ENCODE measurements at places on chromosomes 1 and 21. TPM values are rescaled to one million over a fixed set of nuclear protein-coding genes. Genes with fewer than 3 reads are reported as not detected.

DNA sequence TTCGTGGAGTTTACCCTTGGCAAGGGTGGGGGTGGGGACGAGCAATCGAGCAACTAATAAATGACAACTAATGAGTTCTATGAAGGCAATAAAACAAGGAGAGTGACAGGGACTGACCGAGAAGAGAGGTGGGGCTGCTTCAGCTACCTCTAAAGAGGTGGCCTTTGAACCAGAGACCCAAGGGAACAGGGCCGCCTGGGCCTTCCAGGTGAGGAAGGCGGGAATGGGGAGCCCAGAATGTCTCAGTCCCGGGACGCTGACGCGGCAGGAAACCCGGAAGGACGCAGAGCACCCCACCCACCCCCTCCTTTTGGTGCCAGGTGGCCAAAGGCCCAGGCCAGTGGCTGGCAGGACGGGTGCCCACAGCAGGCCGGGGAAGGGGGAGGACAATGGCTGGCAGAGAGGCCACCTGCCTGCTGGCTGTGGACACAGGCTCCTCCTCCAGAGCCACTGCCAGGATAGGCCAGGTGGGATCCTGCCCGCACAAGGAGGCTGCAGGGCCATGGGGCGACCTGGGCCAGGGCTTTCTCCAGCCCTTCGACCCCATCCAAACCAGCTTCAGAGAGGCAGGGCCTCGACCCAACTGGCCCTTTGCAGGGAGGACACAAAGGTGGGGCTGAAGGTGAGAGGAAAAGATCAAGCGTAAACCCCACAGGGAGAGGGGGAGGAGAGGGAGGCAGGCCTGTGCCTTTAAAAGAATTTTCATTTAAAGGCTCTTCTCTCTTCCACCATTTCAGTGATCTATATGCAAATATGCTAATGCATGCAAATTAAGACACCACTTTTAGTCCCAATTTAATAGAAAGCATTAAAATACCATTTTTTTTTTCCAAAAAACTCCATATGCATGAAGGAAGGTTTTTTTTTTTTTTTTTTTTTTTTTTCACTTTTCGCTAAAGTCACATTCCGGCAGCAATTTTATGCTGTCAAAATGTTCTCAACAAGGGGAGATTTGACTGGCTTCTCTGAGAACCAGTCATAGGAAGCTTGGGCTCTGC is 58.1 kb downstream of the CASZ1 start:
- peak; percentile 86 for DNase-seq

DNA sequence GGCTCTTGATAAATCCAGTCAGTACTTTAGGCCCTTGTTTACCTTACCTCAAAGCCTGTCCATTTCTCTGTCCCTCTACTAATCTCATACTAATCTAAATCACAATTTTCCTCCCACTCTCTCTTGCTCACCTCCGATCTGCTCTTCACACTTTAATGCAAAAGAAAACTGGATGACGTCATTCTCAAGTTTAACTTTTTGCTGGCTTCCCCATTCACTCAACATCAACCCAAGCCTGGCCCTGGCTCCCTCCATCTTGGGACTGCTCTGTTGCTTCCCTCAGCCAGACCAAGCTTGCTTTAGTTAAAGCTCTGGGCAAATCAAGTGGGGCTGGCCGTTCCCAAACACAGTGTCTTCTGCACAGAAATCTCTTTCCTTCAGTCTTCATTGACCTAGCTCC is 29.7 kb downstream of the COA6 start:
- DNase-seq: no peak

LRRC71 gene
- not detected for total RNA-seq

DNA sequence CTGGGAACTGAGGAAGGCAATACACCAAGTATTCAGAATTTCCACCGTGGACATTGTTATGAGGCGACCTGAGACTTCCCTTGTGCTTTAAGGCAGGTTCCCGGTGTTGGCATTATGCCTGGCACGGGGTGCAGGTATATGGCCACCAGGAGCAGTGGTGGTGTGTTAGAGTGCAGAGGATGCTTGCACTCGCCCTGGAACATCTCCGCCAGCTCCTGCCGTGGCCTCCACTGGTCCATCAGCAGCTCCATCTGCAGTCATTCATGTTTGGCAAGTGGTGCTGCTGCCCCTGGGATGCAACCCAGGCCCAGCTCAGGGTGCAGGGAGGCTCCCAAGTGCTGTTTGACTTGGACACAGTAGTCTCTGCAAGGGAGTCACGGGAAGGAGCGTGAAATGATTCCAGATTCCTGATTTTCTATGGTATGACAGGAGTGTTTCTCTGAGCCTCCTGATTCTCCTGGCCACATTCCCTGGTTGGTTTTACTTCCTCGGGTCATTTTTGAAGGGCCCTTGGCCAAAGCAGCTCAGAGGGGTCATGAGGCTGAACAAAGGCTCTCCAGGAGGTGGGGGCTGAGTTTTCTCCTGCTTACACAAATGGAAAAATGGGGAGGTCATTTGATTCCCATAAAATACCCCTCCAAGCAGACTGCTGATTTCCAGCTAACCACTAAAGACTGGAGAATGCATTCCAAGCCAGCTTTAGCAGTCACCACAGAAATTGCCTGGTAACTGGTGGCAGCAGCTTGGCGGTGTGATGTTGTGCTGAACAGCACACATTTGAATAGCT is 60.4 kb upstream of the PSEN2 start:
- DNase-seq: no peak

DNA sequence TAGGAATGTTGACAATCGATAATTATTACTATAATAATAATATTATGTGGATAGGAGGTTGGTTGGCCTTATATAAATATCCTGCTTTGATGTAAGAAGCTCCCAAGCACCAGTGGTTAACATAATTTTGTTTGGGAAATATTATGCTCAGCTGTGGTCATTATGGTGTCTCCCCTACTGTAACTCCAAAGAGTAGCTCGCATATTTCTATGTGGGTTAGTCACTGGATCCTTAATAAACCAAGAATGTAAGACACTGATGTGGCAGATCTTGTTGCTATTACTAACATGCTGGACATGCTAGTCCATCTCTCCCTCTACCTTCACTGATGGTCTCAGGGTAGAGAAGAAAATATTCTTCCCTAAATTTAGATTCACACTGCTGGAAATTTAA is 79.2 kb upstream of the RALGPS2 start:
- DNase-seq: no peak

DNA sequence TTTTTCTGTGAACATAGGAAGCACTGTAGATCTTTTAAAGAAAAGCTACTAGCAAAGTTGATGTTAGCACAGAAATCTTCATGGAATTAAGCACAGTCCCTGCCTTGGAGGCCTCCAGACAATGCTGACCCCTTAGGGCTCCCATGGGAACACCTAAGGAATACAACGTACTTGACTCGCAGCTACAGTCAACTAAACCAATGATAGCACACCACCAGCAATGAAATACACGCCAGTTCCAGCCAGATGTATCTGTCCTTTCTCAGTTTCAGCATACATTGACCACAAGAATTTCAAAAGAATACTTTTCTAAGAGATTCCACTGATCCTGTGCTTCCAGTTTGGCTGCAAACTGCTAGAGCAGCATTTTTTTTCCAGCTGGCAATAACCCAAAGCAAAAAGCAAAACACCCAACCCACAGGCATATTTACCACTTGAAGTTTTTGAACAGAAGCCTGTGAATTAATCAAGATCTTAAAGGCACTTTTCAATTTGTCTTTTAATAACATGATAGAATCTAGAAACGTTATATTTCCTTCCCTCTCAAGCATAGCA is 42.8 kb upstream of the KRTAP11-1 start:
- no peak for DNase-seq

DNA sequence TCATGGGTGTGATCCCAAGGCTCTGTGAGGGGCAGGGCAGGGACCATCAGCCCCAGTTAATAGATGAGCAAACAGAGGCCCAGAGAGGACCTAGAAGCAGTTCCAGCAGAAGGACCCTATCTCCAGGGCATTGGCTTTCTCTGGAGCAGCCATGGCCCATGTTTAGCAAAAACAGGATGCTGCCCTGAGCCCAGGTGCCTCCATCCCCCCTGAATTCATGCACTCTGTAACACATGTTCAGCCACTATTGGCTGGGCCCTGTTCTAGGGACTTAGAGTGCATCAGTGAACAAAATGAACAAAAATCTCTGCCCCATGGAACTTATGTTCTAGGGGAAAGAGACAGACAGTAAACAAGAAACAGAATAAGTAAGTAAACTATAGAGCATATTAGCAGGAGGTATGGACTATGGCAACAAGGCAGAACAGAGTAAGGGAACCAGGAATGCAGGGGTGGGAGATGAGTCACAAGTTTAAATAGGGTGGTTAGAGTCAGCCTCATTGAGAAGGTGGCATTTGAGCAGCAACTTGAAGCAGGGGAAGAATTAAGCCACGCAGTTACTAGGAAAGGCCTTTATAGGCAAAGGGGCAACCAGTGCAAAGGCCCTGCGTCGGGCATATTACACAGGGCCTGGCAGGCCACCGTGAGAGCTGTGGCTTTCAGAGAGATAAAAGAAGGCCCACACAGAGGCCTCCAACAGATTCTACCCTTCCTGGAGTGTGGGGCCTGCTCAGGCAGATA is 185.9 kb upstream of the EDN2 start:
- DNase-seq: no peak

DNA sequence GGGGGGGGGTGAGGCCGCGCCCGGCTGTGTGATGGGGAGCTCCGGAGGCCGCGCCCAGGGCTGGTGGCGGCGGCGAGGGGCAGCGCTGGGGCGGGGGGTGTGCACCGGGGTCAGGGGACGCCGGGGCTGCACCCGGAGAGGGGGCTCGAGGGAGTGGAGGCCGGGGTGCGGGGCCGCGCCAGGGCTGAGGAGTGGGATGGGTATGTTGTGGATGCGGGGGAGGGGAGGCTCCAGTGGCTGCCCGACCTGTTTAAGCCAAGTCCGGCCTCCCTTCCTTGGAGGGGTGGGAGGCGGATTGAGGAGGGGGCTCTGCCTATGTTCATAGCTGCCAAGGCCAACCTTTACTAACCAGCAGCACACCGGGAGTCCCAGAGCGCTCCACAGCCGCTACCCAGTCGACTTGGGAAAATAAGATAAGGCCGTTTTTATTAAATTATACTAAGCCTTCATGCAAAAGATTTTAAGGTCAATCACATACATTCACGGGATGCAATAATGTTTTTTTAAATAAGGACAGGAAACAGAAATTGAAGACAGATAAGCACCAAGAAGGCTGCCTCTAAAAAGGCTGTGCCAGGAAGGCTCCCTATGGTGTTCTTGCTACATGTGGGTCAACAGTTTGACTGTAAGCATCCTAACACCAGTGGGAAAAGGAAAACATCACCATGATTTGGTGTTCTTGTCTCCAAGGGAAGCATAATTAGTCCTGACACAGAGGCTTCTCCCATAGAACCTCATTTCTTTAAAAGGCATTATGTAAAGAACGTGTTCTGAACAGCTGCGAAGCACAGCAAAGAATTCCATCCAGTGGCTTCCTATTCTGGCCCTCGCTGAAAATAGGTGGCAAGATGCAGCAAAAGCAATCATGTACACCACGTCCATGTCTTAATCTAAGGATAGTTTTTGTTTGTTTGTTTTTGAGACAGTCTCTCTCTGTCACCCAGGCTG is 626 bp upstream of the HLCS start:
- DNase-seq: no peak

- DNase-seq: no peak
Measured at GRCh38 chr1:18922848-18923755, 20.7 kb upstream of the ALDH4A1 start.

DNA sequence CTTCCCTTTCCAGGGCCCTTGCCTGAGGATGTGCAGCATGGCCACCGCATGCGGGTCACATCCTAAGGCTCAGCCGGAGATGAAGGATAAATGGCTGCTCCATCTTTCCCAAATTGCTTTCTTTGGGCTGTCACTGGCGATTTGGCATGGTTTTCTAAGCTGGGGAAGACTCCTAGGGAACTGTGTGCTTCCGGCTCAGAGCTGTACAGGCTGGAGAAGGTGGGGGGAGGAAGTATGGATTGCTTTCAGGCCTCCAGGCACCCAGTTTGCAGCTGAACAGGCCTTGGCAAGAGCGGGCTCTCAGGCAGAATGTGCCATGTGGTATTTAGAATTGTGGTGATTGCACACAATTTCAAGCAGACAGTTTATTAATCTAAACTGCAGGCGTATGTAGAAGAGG is 48.9 kb downstream of the TMEM53 start:
- DNase-seq: no peak
